ENCODE measurements at places on chromosomes 5 and 9.

DNA sequence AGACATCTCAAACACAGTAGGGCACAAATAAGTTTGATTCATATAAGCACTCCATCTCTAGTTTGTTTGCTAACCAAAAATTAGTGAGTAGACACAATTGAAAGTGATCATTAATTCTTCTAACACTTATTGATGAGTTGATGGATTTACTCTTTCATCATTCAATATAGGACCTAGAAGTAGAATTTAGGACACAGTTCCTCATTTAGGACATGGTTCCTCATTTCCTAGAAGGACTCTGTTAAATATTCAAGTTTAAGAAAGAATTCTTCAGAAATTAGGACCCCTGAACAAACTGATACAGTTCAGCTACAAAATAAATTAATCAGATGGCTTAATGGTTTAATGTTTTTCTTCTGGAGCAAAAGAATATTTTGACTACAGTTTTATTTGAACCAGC, 143.5 kb upstream of the PRR16 start:
- no peak for DNase-seq

DNA sequence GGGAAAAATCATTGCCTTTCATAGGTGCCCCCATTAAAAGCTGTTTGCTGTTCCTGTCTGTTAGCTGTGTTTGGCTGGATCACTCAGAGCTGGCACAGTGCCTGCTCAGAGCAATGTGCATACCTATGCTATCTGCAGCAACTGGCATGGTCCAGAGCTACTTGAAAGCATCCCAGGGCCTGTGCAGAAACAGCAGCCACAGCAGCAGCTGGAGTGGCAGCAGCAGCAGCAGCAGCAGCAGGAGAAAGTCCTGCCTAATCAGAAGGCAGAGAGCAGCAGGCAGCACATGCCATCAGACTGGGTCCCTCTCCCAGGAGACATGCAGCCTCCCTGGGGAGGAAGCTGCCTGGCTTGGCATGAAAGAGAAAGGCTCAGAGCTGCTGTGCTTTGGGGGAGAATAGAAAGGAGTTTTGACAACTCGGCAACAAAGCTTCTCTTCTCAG, 243.8 kb upstream of the WWC1 start:
- DNase-seq: no peak

DNA sequence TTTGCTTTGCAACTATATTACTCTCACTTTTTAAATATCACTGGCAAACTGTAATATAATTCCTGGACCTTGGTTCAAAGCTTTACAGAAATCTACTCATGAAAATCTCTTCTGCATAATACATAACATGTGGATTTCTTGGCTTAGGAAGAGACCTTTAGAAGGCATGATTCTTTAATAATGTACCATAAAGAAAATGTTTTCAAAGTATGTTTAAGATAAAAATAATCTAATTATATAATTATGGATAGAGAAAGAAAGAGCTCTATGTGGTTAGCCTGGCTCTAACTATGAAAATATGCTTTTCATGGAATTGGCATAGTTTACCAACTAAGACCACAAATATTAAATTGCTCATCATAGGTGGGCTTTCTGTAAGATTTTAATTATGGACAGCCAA, 817.8 kb downstream of the TLE1 start:
- no peak for DNase-seq

DNA sequence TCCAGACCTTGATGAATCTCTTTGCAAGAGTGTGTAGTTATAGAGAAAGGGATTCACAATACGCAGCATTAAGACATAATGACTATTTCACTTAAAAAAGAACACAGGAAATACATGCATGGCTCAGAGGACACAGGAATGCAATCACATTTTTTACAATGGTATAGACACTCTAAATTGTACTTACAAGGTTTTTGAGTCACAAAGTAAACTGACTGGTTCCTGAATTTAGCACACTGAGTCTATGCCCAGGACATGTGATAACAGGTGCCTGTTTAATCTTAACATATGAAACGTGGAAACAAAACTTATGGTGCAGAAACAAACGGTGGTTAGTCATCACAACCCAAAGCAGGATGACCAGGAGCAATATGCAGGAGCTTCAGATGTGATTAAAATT, 6.7 kb downstream of the EPB41L4A start:
- no peak for DNase-seq

DNA sequence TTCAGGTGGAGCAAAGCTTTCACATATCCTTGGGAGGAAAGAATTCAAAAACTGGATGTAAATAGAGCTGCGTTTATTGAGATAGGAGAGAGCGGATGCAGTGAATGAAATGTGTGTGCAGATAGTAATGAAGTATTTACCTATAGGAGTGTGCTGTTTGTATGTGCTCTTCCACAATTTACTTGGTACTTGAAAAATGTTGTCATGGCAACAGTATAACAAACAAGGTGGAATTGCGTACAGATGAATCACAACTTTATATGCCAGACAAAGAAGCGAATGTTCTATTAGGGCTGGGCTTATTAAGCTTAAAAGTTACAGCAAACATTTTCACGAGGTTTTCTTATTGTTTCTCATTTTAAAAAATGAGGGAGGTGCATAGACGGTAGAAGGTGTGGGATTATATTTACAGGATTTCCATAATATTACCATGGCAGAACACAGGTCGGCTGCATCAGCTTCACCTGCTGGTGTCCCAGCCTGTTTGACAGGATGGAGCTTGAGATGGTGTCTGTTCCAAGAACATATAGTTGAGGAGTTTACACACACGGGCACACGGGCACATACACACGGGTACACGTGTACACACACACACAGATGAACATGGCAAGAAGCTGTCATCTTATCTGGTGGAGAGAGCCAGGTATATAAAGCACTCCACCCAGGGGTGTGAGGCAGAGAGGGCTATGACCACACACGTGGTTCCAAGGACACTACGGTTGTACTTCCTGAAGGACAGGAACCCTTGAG, 155.7 kb downstream of the RMI1 start:
- no peak for DNase-seq

- no peak for DNase-seq
These were observed 263.5 kb downstream of the YTHDC2 start for GRCh38 chr5:113776832-113777525.

GRCh38 chr5:109511980-109512734, 102.4 kb upstream of the PJA2 start:
- no peak for DNase-seq

GRCh38 chr9:31520301-31521085, 864.0 kb upstream of the ACO1 start:
- DNase-seq: no peak

- no peak for DNase-seq
These were observed 7.7 kb upstream of the RPL26L1 start for GRCh38 chr5:172951371-172952033.

GRCh38 chr9:35464141-35465025, 25.5 kb upstream of the RUSC2 start:
- no peak for DNase-seq

- DNase-seq: no peak
These were observed 82.3 kb downstream of the CEMIP2 start for GRCh38 chr9:71685988-71686387.

DNA sequence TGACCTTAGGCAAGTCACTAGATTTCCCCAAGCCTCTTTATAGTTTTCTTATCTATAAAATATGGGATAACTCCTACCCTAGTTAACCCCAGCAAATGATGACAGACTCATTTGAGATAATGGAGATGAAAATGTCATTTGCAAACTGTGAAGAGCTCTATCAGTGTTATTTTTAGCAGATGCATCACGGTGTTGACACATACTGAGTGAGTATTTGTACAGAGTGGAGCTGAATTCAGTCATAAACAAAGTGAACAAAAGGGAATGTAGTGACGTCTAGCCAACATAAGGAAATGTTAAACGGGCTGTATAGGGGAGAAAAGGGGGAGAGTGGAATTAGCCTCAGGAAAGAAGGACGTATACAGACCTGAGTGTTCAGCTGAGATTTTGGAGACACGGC, 75.9 kb downstream of the NMUR2 start:
- DNase-seq: no peak

DNA sequence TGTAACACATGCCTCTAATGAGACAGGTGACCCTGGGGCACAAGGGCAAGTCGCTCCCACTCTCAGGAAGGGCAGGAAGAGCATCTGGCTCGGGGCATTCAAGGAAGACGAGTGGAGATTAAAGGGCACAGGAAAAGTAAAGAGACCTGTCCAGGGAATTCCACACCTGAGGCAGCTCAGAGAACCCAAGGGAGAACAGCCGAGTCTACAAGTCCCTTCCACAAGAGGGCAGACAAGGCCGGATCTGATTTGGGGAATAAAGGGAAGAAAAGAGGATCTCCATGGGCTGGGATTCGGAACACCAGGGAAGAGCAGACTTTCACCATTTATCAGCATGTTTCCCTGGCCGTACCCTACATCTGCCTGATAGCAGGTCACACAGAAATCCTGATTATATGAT, 28.1 kb downstream of the GPX3 start:
- no peak for DNase-seq

DNA sequence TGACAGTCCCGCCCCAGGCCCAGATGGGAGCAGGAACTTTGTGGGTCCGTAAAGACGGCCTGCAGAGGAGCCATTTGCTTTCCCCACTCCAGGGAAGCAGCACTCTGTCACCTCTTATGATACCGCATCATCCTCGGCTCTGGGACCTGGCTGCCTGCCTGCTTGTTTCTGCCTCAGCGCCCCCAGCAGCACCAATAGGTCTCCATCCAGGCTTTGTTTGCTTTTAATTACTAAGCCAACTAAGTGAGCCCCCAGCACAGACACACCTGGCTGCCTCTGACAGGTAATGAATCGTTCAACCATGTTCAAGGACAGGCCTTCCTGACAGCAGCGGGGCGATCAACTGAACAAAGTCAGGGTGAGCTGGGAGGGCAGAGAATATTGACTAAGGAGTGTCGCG, 141.4 kb downstream of the C5orf15 start:
- no peak for DNase-seq

GRCh38 chr5:99553211-99553810, 624.5 kb upstream of the CHD1 start:
- no peak for DNase-seq

DNA sequence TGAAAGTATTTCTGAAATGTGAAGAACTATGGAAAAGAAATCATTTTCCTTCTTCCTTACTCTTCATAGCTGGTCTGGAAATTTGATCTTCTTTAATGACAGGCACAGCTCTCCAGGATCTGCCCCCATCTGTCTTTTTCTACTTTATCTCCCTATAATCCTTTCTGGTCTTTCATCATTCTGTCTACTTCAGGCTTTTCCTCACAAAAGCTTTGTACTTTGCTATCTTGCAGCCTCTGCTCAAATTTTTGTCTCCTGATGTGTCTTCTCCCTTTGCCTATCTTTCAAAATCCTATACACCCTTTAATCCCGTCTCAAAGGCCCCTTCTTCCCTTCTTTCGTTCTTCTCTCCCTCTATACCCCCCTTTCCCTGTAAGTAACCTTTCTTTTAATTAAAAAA, 114.9 kb upstream of the ATP10B start:
- no peak for DNase-seq

GRCh38 chr5:34626751-34627150, 29.4 kb upstream of the RAI14 start:
- DNase-seq: no peak

GRCh38 chr9:117723986-117724625, 19.9 kb downstream of the TLR4 start:
- DNase-seq: no peak

DNA sequence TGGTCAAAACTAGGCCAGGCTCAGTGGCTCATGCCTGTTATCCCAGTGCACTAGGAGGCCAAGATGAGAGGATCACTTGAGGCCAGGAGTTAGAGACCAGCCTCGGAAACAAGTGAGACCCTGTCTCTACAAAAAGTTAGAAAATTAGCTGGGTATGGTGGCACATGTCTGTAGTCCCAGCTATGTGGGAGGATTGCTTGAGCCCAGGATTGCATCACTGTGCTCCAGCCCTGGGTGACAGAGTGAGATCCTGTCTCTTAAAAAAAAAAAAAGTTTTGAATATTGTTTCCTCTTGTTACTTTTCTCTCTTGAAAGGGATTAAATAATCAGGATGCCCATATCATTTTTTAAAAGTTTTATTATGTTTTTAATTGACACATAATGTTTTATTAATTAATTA, 7.6 kb downstream of the ARHGEF37 start:
- DNase-seq: no peak

GRCh38 chr5:73630765-73631164, 4.8 kb downstream of the ARHGEF28 start:
- DNase-seq: no peak

DNA sequence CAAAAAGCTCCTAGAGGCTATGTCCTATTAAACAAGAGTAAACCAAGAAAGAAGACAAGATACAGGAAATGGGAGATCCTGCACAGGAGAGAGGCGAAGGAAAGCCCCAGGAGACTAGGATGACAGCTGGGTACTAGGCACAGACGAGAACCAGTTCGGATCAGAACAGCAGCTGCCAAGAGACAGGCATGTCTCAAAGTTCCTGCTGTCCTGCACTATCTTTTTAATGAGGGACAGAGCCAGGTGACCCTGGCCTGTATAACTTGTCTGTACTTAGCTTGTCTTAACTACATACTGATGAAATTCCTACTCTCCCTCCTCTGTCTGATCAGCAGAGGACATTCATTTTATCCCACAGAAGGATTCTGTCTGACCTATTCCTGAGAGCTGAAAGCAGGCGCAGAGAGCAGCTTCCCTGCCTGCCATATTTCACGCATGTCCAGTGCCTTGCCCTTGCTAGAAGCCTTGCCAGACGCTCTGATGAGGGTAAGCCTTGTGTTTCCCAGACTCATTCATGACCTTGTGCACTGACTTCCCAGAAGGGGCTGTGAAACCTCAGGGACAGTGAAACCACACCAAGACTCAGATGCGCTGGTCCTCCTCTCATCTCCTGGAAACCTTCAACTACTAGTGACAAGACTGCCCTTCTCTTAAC, 24.7 kb downstream of the TSC1 start:
- DNase-seq: no peak

GRCh38 chr5:53991942-53992341, 318.4 kb downstream of the ARL15 start:
- DNase-seq: no peak

GRCh38 chr9:115606838-115607237, 488.9 kb upstream of the TNC start:
- DNase-seq: no peak

- DNase-seq: no peak
These were observed 831.8 kb downstream of the TAF11L14 start for GRCh38 chr5:18465833-18466681.

DNA sequence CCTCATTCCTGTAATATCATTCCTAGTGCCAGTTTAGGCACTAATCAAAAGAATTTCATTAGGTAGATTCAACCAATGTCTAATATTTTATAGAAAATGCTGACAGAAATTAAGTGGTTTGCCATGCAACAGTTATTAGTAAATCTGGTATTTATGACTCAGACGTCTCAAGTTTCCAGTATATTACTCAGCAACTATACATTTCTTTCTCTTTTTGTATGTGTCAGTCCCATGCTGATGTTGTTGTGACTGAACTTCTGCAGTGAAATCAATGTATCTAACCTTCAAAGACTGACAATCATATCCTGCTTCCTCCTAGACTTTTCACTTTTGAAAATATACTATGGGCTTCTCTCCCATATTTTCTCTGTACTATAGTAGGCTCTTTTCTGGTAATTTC, 822.5 kb downstream of the NR2F1-AS1 start:
- DNase-seq: no peak

DNA sequence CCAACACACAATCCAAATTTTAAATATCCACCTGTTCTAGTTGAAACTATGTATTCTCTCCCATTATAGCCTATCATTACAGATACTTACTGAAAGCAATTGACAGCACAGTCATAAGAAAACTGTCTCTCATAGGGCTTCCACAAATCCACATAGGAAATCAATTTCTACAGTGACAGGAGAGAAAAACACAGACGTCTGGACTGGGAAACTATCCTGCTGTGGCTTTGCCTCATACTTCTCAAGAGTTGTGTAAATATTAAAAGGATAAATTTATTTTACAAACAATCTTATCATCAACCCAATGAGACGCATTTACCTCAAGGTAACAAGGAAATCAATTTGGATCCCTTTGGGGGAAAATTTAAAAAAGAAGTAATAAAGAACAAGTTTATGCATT, 517.5 kb downstream of the EFNA5 start:
- DNase-seq: no peak
